ENCODE measurements at places on chromosomes 6 and 20.

- DNase-seq, result no peak
Measured at GRCh38 chr6:24228681-24229255, 102.8 kb downstream of the NRSN1 start.

DNA sequence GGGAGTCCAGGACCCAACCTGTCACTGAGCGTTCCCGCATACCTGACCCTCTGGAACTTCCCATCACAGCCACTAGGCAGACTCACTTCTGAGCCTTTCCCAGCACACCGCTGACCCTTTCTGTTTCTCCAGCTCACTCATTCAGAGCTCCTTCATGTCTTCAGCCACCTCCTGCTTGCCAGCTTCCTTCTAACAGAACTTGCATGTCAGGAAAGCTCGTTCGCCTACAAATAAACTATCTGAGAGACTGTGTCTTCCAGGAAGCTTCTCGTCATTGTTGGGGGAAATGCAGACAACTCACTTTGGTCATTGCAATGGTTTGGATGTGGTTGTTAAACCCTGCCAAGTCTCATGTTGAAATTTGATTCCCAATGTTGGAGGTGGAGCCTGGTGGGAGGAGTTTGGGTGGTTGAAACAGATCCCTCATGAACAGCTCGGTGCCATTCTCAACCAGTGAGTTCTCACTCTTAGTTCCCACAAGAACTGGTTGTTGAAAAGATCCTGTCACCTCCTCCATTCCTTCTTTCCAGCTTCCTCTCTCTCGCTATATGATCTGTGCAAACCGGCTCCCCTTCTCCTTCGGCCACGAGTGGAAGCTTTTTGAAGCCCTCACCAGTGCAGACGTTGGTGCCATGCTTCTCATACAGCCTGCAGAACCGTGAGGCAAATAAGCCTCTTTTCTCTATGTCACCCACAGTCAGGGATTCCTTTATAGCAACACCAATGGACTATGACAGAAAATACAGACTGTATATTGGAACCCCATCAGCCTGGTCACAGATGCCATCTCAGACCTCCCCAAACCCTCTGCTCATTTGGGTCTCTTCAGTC lies 1.4 kb upstream of the MUC21 start:
- no peak for DNase-seq

GRCh38 chr6:144477856-144478255 lies 192.7 kb downstream of the UTRN start:
- DNase-seq, result no peak

- no peak for DNase-seq
Measured at GRCh38 chr6:107495971-107496370, 6.1 kb downstream of the SOBP start.

DNA sequence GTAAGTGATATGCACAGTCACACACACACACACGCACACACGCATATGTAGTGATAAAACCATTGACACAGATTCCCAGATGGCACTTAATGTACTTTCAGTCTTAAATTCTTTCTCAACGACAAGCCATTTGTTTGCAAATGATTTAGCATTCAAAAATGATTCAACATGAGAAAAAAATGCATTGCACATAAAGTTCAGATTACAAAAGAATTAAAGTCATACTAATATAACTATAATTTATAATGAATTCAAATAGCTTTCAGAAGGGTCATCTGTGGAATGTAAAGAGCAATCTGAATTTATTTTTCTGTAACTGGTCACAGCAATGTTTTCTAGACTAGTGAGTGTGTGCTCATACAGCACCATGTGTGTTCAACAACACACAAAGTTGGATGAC lies 521.6 kb upstream of the ZNF337 start:
- no peak for DNase-seq

DNA sequence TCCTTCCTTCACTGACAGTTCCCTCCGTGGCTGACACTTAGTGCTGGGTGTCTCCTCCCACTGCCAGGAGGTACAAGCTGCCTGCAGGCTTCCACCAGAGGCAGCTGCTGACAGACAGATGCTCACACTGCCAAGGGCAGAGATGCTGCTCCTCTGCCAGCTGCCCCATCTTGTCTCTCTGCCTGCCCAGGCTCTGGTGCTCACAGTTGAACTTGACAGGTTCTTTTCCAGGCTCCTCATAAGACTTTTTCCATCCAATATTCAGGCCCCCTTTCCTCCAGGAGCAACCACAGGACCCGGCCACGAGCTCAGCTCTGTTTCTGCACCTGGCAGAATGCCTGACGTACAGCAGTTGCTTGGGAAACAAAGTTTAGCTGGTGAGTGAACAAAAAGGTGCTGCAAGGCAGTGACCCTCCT lies 79.8 kb downstream of the PSMB1 start:
- no peak for DNase-seq

- DNase-seq, result no peak
Measured at GRCh38 chr6:18081025-18081668, 41.3 kb downstream of the NHLRC1 start.

- no peak for DNase-seq
Measured at GRCh38 chr6:75849329-75850025, 100.4 kb downstream of the MYO6 start.

- no peak for DNase-seq
Measured at GRCh38 chr20:43159994-43160393, 29.7 kb downstream of the PTPRT start.

DNA sequence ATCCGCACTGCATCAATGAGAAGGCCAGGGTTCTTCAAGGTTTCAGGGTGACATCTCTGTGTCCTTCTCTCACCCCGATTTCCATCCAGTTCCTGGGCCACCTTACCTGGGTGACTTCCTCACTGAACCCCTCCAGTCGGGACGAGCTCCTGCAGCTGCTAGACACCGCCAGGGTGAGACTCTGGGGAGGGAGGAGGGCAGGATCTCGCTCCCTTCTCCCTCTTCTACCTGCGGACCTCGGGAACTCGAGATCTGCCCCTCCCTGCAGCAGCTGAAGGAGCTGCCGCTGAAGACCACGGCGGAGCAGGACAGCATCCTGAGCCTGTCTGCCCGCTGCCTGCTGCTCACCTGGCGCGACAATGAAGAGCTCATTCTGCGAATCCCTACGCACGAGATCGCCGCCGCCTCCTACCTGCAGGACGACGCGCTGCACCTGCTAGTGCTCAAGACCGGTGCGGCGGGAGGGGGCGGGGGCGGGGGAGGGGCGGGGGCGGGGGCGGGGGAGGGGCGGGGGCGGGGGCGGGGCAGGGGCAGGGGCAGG lies 7.5 kb downstream of the CCM2L start:
- no peak for DNase-seq

GRCh38 chr6:109891924-109892323 lies 86.2 kb upstream of the GPR6 start:
- DNase-seq, result no peak

DNA sequence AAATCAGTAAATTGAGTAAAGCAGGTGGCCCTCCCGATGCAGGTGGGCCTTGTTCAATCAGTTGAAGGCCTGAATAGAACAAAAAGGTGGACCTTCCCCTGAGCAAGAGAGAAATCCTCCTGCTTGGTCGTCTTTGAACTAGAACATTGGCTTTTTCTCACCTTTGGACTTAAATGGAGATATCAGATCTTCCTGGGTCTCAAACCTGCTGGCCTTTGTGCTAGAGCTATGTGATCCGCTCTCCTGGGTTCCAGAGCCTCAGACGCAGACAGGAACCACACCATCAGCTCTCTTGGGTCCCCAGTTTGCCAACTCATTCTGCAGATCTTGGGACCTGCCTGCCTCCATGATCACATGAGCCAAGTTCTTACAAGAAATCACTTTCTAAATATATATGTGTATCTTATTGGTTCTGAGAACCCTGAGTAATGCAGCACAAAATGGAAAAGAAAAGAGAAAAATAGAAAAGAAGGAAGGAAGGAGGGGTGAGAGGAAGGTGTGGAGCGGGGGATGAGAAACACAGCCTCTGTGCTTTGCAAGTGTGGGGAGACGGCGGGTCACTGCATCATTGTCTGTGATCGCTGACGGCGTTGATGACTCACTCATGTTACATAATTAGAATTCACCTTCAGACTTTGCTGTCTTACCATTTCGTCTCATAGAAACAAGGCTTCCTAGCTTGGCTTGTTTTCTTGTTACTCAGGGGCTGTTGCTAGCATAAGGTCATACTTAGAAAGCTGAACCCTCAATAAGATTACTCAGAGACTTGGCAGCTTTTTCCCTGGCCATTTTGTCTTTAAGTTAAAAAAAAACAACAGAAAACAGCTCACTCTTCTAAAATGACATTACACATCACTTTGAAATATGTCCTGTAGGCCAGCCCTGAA lies 85.7 kb upstream of the NEDD9 start:
- DNase-seq, result no peak

DNA sequence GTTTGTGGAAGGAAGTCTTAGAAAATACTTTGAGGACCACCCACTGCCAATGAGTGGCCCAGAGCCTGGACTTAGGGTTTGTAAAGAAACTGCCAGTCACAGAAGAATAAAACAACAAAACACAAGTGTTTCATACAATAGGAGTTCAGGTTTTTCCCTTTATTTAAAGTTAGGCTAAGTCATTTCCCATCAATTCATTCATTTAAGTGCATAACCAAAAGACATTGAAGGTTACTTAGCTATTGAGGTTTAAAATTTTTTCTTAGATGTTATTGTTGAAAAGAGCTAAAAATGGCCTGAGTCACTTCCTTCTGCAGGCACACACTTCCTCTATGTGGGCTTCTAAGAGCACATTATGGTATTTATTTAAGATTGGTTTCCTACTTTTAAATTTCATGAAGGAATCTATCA lies 54.2 kb downstream of the ARMC2 start:
- DNase-seq, result no peak

DNA sequence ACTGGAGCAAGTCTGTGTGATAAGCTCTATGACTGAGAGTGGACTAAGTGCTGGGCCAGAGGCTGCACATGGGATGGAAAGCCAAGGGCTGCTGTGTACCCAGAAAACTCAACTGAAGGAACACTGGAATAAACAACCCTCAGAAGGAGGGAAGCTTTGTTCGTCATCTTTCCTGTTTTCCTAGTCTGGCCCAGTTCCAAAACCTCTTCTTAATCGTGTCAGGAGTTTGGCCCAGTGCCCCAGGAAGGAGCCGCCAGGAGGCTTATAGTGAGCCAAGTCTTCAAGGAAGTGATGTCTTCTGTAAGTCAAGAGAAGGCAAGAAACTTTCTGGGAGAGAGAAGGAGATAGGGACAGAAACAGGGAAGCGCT lies 23.3 kb upstream of the TOP1 start:
- peak; percentile 40 for DNase-seq
